ENCODE measurements at places on chromosomes 11 and 22.

GRCh38 chr11:2759228-2760195 lies 59.7 kb upstream of the KCNQ1OT1 start:
- DNase-seq = no peak

GRCh38 chr11:14635546-14635945 lies 8.1 kb upstream of the PDE3B start:
- no peak for DNase-seq

DNA sequence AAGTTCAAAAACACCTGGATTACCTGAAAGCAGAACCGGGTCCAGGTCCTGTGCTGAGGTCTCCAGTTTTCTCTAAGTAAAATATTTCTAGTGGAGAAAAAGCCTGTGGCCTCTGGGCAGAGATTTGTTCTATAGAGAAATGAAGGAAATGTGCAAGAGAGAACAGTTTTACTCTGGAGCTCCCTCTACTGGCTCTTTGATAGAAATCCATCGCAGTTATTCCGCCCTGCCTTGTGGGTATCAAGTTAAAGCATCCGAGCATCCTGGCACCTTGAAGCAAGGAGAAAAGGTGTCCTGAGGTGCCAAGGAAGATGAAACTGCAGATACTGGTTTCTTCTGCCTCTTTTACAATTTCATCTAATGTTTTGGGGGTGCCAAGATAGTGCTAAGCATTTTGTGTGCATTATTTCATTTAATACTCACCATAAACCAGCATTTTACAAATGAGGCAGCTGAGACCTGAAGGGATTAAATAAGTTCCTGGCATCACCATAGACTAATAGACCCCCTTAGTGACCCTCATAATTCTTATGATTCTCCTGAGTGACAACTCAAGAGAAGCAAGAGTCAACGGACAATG lies 113.1 kb upstream of the HSD17B12 start:
- no peak for DNase-seq

DNA sequence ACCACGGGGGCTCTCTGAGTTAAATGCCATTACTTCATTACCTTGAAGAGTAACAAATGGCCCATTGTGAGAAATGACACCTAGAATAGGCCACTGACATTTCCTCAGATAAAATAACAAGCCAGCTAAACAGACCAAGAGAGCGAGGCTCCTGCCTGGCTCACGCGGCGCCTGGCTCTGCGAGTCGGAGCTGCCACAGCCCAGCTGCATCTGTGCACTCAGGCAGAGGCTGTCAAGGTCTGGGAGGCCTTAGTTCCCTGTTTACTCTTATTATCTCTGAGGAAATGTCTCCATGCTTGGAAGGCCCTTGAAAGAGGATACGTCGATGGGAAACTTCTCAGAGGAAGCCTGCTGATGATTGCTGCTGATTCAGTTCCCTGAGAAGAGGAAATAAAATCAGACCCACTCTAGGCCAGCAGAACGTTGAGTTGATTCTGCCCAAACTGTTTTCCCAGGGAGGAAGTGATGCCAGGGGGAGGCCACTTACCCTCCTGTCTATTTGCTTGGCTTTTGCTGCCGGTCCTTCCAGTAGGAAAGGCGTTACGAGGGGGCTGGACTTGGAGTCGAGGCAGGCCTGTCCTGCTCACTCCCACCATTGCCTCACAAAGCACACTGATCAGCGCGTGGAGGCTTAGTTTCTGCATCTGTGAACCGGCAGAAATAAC lies 208.8 kb downstream of the TBC1D22A start:
- no peak for DNase-seq

GRCh38 chr22:45781459-45781858 lies 109.8 kb downstream of the ATXN10 start:
- no peak for DNase-seq

DNA sequence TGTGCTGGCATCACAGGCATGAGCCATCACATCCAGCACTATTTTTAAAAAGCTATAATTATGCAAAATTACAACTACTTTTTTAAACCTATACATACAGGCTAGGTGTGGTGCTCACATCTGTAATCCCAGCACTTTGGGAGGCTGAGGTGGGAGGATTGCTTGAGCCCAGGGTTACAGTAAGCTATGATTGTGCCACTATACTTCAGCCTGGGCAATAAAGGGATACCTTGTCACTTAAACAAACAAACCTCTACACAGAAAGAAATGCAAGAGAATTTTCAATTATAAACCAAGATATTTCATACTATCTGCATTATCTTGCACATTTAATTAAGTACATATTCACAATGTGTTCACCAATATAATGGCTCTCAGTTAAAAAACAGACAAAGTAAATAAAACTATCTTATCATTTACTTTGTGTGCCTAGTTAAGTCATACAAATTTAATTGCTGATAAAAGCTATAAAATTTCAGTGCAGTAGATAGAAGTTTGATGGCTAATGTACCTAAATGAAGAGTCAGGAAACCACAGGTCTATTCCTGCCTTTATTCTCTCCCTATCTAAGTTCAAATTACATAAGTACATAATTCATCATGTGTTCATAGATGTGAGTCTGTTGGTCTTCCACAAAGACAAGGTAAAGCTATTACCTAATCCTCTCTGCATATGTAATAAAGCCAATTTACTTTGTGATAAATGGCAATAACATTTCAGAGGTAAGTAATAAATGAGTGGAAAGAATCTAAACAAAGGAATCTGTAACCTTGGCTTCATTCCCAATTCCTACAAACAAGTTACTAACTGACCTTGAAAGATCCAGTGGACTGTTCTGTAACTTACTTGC lies 9.0 kb upstream of the RDX start:
- DNase-seq = no peak

DNA sequence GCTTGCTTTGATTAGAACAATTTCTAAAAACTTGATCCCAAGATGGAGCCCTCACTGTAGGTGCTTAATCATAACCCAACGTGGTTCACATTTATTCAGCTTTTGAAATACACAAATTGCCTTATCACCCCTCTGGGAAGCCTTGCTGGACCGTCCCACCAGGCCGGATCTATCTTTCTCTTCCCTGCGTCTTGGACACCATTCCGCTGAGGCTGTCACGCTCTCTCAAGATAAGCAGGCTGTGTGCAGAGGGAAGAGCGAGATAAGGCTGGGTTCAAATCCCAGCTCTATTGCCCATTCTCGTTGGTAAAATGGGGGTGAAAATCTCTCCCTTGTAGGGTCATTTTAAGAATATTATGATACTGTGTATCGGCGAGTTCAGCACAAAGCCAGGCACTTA lies 20.5 kb upstream of the TP53I11 start:
- no peak for DNase-seq

DNA sequence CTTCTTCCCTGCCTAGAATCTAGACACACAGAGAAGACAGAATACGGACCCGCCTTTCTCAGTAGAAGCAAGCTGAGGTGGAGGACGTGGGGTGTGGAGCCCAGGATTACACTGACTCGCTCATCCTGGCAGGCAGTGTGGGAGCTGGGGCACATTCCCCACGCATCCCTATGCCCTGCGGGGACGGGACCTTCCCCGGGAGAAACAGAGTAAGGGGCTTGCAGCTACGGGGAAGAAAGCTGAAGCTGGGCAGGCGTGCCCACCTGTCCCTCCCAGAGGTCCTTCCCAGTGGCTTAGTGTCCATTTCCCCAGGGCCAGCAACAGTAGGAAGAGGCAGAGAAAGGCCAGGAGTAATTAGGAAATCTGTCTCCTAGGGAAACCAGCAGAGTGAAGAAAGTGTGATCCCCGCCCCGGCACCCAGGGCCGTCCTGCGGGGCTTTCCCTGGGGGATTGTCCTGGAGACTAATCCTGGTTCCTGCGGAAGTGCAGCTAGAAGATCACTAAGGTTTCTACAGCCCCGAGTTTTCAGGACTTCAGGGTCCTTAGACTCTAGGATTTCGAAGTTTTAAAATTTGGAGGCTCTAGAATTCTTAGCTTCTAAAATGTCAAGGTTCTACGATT lies 7.8 kb downstream of the DNAJB13 start:
- no peak for DNase-seq

- DNase-seq = no peak
Measured at GRCh38 chr11:46118702-46119351, 2.4 kb downstream of the PHF21A start.

GRCh38 chr11:69156235-69156639 lies 502 bp downstream of the SMIM38 start:
- DNase-seq = no peak

DNA sequence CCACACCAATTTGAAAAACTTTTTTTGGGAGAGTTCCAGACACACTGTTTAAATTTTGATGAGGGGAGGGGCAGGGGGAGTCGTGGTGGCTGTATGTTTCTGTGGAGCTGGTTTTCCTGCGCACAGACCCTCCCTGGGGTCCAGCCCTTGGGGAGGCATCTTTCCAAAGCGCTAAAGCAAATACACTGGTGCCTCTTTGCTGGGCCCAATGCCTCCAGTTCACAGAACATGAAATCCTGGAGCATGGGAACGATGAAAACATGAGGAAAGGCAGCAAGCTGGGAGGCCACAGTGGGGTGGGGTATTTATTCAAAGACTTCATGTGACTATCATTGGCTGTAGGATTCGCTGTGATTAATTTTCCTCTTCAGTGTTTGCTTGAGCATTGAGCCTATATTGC lies 135.3 kb downstream of the CCDC34 start:
- DNase-seq = no peak

DNA sequence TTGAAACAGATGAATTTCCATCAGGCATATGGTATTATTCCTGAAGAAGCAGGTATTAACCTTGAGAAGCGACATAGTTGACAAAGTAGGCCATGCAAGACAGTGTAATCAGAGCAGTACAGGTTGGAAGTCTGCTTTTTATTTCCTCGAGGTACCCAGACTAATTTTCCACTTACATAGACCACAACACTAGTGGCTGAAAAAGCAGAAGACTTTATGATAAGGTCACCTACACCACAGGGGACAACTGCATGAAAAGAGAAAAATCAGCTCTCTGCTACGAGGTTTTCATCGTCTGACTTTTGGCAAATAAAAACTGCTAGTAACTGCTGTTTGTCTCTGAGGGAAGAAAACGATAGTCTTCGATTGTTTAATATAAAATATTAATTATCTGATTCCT lies 77.5 kb downstream of the CNTN5 start:
- DNase-seq = no peak

- DNase-seq = no peak
Measured at GRCh38 chr11:24859801-24860300, 363.0 kb downstream of the LUZP2 start.

DNA sequence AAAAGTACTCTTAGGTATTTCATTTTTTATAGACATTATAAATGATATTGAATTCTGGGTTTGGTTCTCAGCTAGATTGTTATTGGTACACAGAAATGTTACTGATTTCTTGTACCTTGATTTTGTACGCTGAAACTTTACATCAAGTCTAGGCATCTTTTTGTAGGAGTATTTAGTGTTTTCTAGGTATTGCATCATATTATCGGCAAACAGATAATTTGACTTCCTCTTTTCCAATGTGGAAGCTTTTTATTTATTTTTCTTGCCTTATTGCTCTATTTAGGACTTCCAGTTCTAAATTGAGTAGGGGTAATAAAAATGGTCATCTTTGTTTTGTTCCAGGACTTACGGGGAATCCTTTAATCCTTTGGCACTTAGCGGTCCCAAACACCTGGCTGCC lies 676.6 kb upstream of the CCDC179 start:
- DNase-seq = no peak

- DNase-seq = no peak
Measured at GRCh38 chr22:42760806-42761565, 40.3 kb upstream of the A4GALT start.

- DNase-seq = no peak
Measured at GRCh38 chr11:16815047-16815767, 76.8 kb downstream of the C11orf58 start.

- DNase-seq = no peak
Measured at GRCh38 chr22:27835446-27835845, 33.9 kb upstream of the MN1 start.

- DNase-seq = no peak
Measured at GRCh38 chr11:130023204-130023603, 20.6 kb upstream of the PRDM10 start.

GRCh38 chr11:84857746-84858145 lies 769.4 kb downstream of the DLG2 start:
- DNase-seq = no peak

GRCh38 chr22:39244496-39245129 lies at the start of gene PDGFB:
PDGFB (minus strand) TSS chr22:39244982; CDS start chr22:39243963, 1,019 bp downstream.
- DNase-seq = no peak

- no peak for DNase-seq
Measured at GRCh38 chr11:96713301-96713700, 323.5 kb downstream of the JRKL start.

GRCh38 chr11:71568704-71569349 lies 3.5 kb downstream of the KRTAP5-10 start:
- no peak for DNase-seq

DNA sequence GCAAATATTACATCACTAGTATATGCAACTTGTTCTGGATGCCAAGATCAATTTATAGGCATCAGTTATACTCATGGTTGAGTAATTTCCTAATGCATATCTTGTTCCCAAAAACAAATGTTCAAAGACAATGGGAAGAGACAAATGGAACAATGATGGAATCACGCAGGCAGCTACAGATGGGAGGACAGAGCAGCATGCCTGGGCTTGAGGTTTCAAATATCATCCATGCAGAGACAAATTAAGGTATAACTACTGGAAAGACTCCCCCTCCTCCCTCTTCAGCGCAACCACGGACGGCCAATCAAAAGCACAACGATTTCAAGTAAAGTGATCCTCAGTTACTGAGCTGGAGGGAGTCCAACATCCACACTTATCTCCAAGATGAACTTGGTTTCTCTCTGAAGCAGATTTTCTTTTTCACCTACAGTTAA lies 106.8 kb downstream of the CCDC83 start:
- DNase-seq = no peak

- DNase-seq = no peak
Measured at GRCh38 chr22:24389680-24390079, 37.7 kb upstream of the ADORA2A start.

- no peak for DNase-seq
Measured at GRCh38 chr11:2036863-2037486, 39.3 kb upstream of the H19 start.

GRCh38 chr11:80816966-80817365 lies 1376.1 kb upstream of the TENM4 start:
- no peak for DNase-seq

DNA sequence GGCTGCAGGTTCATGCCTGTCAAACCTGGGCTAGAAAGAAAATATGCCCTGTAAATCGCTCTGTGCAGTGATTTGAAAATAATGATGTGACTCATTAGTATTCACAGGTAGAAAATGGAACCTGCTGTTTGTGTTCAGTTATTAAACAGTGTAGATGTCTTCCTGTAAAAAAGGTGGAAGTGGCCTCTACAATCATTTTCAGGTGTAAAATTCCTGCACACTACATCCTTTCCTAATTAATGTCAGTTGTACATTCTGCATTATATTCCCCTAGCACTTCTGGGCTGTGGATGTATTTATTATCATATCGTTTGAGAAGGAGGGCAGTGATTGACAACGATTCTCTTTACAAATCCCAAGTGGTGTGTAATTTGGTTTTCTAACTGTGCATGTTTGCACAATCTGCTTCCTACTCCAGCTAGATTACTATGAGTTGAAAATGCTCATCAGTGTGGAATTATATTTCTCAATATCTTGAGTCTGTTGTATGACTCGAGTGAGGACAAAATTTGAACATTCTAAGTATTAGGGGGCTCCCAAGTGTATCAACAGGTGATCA lies 454.0 kb upstream of the DDI1 start:
- no peak for DNase-seq
